ENCODE measurements at places on chromosomes 7 and 10. TPM values are rescaled to one million over a fixed set of nuclear protein-coding genes. Genes with fewer than 3 reads are reported as not detected.

Gene HHEX
- 9.9 TPM for total RNA-seq

Gene FOXI2
- total RNA-seq: 0.14 TPM

Gene C7orf57
- total RNA-seq: not detected

Gene ZNF25
- total RNA-seq: 20.5 TPM

Gene NPY4R2
- not detected for total RNA-seq

Gene TACR2
- 0.71 TPM for total RNA-seq

Gene SPDYE16
- total RNA-seq: 0.28 TPM

Gene GNAT3
- not detected for total RNA-seq

Gene SFXN4
- 10.8 TPM for total RNA-seq

Gene RSBN1L
- total RNA-seq: 19.8 TPM

Gene PPP1R3A
- not detected for total RNA-seq

Gene FXYD4
- total RNA-seq: not detected

Gene HOXA6
- 8.6 TPM for total RNA-seq

Gene MAT1A
- total RNA-seq: not detected

Gene HTR7
- 0.83 TPM for total RNA-seq

Gene SLC39A12
- 0.10 TPM for total RNA-seq

Gene LRMDA
- total RNA-seq: 18.0 TPM

Gene RNLS
- total RNA-seq: 11.2 TPM

Gene ADAMTS14
- 1.0 TPM for total RNA-seq

Gene COL26A1
- total RNA-seq: not detected

Gene HDAC9
- total RNA-seq: 42.3 TPM

Gene ZNF365
- total RNA-seq: 0.10 TPM

Gene LIPF
- total RNA-seq: not detected

Gene HYAL4
- total RNA-seq: not detected

Gene VPS37D
- total RNA-seq: 2.0 TPM

Gene HOXA2
- 1.3 TPM for total RNA-seq

Gene GPRIN2
- total RNA-seq: not detected

Gene EPHA1
- 0.24 TPM for total RNA-seq

Gene AKR1C8
- not detected for total RNA-seq

Gene STYXL1
- total RNA-seq: 4.8 TPM

Gene TAS2R5
- total RNA-seq: 0.90 TPM

Gene MSMB
- total RNA-seq: not detected

Gene GARIN1A
- 2.9 TPM for total RNA-seq

Gene IGFBP3
- 147 TPM for total RNA-seq

Gene PRKCQ
- total RNA-seq: 0.74 TPM

Gene STOX1
- 0.24 TPM for total RNA-seq

Gene CYP2C8
- 0.57 TPM for total RNA-seq

Gene EVX1
- not detected for total RNA-seq

Gene ITGA8
- 221 TPM for total RNA-seq

Gene DOCK1
- 46.7 TPM for total RNA-seq

Gene ZPBP
- not detected for total RNA-seq

Gene GRM3
- not detected for total RNA-seq

Gene WDR86
- 6.2 TPM for total RNA-seq

Gene ATRNL1
- total RNA-seq: 0.32 TPM

Measured in posterior vena cava (tissue), 2 donors.